ENCODE measurements at places on chromosomes 6 and 20. TPM values are rescaled to one million over a fixed set of nuclear protein-coding genes. Genes with fewer than 3 reads are reported as not detected.

TMEM170B gene
- 0.37 TPM for total RNA-seq

ZSCAN16 gene
- total RNA-seq, result 6.6 TPM

TNFRSF6B gene
- total RNA-seq, result not detected

PPP1R3D gene
- total RNA-seq, result 7.3 TPM

ZDHHC14 gene
- total RNA-seq, result 20.2 TPM

OXT gene
- total RNA-seq, result 0.61 TPM

LYRM2 gene
- total RNA-seq, result 32.4 TPM

PAK1IP1 gene
- total RNA-seq, result 16.7 TPM

ERVFRD-1 gene
- total RNA-seq, result not detected

CSE1L gene
- total RNA-seq, result 68.6 TPM

TP53INP2 gene
- total RNA-seq, result 2.5 TPM

PRSS35 gene
- total RNA-seq, result not detected

ABHD16B gene
- total RNA-seq, result not detected

CEP57L1 gene
- 14.5 TPM for total RNA-seq

WFDC10B gene
- not detected for total RNA-seq

SSTR4 gene
- not detected for total RNA-seq

BPI gene
- total RNA-seq, result not detected

PAK5 gene
- total RNA-seq, result not detected

HACE1 gene
- total RNA-seq, result 14.5 TPM

MEI4 gene
- total RNA-seq, result not detected

LGSN gene
- total RNA-seq, result not detected

CST2 gene
- not detected for total RNA-seq

SLC13A3 gene
- total RNA-seq, result 0.12 TPM

NFATC2 gene
- total RNA-seq, result 87.5 TPM

TMC2 gene
- not detected for total RNA-seq

KCNG1 gene
- total RNA-seq, result not detected

MYLK4 gene
- 0.29 TPM for total RNA-seq

LPA gene
- total RNA-seq, result 0.02 TPM

MAPK13 gene
- total RNA-seq, result 28.8 TPM

VSX1 gene
- total RNA-seq, result not detected

XRN2 gene
- total RNA-seq, result 77.0 TPM

LTV1 gene
- 33.1 TPM for total RNA-seq

KCNS1 gene
- total RNA-seq, result 0.32 TPM

SLC26A8 gene
- not detected for total RNA-seq

PTPRT gene
- total RNA-seq, result not detected

STX11 gene
- 27.5 TPM for total RNA-seq

KCNQ5 gene
- total RNA-seq, result 4.1 TPM

PLTP gene
- 0.88 TPM for total RNA-seq

PLG gene
- 1.2 TPM for total RNA-seq

PHACTR1 gene
- total RNA-seq, result 3.3 TPM

DCBLD1 gene
- total RNA-seq, result 3.8 TPM

C6orf141 gene
- not detected for total RNA-seq

HLA-DOA gene
- 8.4 TPM for total RNA-seq

MBOAT1 gene
- total RNA-seq, result 21.5 TPM
